Stimulated activated CD4-positive, alpha-beta T cell treated with anti-CD3 and anti-CD28 coated beads, TNF-alpha, amount 100 ng/mL, for 4 hours (primary cell): ENCODE measurements at places on chromosomes 5 and 9.
A peak's percentile ranks its signal among the peaks of the same experiment; 100 is the strongest.

- no peak for DNase-seq
These were observed 41.3 kb upstream of the ORM1 start for GRCh38 chr9:114281473-114282103.

DNA sequence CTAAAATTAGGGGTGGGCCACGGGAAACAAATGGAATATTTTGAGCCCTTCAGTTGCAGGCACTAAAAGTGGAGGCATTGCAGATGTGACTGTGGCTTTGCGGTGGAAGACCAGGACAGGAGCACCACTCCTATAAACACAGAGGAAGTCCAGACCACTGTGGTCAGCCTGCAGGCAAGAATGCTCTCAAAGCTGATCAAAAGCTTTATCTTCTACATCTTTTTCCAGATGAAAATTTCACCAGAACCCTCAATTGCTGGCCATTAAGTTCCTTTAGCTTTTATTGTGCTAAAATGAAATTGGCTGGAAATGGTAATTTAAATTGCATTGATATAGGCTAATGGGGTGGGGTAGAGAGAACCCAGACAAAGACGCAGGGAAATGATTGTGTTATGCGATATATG is 208.8 kb downstream of the ERCC6L2 start:
- no peak for DNase-seq

- no peak for DNase-seq
These were observed 5.3 kb downstream of the SLC36A3 start for GRCh38 chr5:151298063-151298855.

GRCh38 chr5:152644029-152644728 is 239.1 kb upstream of the NMUR2 start:
- DNase-seq = no peak

- no peak for DNase-seq
These were observed 188.6 kb downstream of the PARP8 start for GRCh38 chr5:50855001-50855400.

DNA sequence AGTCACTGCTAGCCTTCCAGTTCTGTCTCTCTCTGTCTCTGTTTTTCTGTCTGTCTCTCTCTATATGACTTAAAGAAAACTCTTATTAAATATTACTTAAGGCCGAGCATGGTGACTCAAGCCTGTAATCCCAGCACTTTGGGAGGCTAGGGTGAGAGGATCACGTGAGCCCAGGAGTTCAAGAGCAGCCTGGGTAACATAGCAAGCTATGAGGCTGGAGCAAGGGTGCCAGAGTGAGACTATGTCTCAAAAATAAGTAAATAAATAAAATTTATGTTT is 1.7 kb upstream of the GBGT1 start:
- DNase-seq = no peak

GRCh38 chr9:132507670-132508469 is 74.5 kb upstream of the BARHL1 start:
- DNase-seq = peak; percentile 38

GRCh38 chr9:89878687-89879086 is 273.9 kb downstream of the GADD45G start:
- no peak for DNase-seq

DNA sequence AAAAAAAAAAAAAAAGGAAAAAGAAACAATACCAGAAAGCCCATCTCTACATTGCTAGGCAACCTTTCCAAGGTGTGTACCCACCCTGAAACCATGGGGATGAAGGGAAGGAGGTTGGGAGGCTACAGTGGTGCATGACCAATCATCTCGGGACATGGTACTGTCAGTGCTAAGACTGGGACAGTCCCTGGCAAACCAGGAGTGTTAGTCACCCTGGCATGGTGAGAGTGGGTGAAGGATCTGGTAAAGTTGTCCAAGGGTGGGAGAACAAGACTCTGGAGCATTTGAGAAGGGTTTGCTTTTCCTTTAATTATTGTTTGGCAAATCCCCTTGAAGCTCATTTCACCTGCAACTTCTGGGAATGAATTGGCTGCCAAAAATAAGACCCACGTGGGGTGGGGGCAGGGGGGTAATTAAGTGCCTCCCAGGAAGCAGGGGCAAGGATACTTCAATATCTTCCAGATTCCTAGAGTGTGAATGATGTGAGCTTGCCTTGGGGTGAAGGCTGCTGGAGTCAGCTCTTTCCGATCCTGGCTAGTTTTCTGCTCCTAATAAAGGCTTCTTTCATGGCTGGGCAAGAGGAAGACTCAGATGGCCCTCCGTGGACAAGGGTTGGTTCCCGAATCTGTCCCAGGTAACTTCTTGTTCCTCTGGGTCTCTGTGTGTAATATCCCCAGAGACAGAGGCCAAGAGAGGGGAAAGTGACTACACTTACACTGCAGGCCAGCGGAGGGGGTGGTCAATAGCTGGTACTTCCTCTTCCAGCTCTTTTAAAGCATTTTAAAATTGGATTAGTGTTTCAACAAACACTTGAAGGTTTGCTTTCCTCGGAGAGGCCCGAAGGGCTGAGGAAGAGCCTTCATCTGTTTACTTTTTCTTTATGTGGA is 61.6 kb upstream of the SPRY4 start:
- DNase-seq = no peak

DNA sequence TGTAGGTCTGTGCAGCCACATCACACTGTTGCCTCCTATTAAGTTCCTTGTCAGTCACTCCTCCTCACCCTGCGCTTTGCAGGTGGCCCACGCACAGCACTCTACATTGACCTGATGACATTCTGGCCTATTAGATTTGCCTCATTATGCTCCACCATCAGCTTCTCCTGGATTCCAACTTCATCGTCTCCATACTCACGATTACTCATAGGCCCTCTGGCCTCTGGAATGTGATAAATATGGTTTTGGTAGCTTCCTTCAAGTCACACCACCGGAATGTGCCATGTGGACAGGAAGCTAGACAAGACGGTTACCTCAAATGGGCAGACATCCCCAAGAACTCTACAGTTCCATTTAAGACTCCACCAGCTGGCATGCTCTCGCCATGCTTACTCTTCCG is 158.0 kb upstream of the LHFPL2 start:
- no peak for DNase-seq

- DNase-seq = no peak
These were observed 48.6 kb downstream of the NR2F1-AS1 start for GRCh38 chr5:93532370-93532769.

DNA sequence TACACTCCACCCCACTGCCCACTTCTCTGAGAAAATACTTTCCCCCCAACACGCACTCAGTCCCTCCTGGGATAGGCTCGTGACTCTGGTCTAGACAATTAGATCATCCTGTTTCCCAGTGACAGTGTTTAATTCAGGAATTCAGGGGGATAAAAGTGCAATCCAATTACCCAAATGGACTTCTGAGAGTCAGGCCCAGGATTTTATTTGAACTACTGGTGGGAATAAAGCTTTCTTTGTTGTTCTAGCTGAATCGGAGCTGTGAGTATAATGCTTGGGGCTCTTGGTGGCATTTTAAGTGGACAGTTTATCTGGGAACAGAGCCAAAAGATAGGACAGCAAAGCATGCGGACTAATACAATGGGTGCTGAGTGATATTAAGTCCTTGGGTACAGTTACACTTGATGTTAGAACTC is 683.3 kb downstream of the MAT2B start:
- no peak for DNase-seq

- no peak for DNase-seq
These were observed 379.2 kb upstream of the CDH18 start for GRCh38 chr5:20367178-20367577.

GRCh38 chr5:97087138-97087537 is 55.3 kb downstream of the LIX1 start:
- DNase-seq = no peak

DNA sequence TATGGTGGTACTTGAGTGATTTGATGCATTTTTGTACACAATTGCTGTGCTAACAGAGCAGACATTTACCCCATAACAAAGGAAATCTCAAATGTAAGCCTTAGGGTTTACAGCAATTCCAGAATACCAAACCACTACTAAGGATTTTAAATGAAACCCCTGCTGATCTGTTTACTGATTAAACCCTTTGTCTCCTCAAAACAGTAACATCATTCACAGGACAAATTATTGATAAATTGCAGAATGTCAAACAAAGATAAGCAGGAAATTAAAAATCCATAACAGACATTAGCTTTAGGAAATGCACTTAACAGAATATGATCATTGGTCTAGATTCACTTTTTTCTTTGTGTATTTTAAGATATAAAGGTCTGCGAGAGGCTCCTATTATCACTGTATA is 1016.4 kb upstream of the DMAC1 start:
- DNase-seq = no peak

DNA sequence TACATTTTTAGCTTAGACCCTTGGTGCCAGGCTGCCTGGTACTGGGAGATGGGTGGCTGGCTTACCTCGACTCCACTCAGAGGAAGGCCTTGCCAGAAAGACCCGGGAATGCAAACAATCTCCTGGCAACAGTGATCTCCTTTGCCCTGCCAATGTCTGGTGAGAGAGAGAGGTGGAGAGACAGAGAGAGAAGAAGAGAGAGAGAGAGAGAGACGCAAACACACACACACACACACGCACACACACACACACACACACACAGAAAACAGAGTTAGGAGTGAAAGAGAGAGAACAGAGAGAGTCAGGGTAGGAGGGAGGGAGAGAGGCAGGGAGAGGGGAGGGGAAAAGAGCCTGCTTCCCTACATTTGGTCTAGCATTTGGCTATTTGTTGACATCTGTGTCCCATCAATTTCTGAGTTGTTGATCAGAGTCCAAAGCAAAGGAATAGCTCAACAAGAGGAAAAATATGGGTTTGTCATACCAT is 181.6 kb upstream of the MAP1B start:
- no peak for DNase-seq
